ENCODE measurements at places on chromosomes 5 and 9.
A peak's percentile ranks its signal among the peaks of the same experiment; 100 is the strongest.

DNA sequence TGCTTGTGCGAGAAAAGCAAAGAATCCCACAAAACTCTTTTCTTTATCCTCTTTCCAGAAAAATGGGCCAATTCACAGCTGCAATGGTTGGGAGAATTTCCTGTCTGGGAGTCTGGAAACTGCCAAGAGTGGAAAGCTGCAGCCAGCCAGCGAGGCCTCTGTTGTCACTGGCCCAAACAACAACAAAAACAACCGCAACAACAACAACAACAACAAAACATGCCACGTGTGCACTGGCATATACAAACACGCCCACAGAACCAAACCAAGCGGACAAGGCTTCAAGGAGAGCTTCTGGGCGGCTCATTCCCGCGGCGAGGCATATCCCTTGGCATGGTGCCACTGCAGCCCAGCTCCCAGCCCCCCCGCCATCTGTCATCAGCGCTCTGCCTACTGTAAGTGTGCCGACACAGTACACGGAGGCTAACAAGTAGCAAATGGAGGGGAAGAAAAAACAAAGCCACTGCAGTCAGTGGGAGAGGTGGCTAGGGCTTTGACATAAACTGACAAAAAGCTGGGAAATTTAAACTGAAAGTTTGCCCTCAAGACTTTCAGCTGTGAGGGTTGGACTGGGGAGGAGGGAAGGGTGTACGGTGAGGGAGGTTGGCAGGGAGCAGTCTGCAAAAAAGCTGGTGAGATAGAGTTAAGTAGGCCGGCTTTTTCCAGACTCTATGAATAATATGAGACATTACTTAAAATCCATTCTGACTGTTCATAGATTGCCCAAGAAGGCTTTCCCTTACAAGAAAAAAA is 165.0 kb upstream of the ZNF462 start:
- no peak for DNase-seq

GRCh38 chr5:40233268-40233667 is 446.4 kb upstream of the PTGER4 start:
- no peak for DNase-seq

DNA sequence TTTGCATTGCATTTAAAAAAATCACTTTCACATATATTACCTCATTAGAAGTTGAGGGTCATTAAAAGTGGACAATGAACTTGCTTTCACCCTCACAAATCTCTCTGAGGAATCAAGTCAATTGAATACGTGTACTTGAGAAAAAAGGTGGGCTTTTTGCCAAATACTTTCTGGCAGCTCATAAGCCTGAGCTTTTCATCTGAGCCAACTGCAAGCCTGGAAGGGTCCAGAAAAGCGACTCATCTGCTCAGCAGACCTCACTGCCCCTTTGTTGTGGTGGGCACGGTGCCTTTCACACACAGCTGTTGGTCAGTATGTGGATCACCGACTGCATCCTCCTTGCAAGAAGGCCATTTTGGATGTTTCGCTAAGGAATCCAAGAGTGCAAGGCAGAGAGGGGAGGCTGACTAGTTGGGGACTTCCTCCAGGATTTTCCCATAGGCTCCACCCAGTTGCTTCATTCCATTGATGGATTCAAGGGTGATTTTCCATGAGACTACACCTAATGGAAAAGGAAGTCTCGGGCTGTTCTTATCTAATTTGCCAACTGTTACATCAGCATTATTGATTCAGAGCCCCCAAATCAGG is 564.7 kb downstream of the PDE4D start:
- no peak for DNase-seq

- no peak for DNase-seq
Measured at GRCh38 chr5:132458651-132459030, 31.9 kb downstream of the IRF1 start.

GRCh38 chr9:13070612-13071595 is 208.6 kb downstream of the MPDZ start:
- no peak for DNase-seq

- no peak for DNase-seq
Measured at GRCh38 chr9:79955300-79955699, 383.5 kb downstream of the TLE4 start.

GRCh38 chr5:61624553-61625136 is 292.6 kb downstream of the ZSWIM6 start:
- no peak for DNase-seq

DNA sequence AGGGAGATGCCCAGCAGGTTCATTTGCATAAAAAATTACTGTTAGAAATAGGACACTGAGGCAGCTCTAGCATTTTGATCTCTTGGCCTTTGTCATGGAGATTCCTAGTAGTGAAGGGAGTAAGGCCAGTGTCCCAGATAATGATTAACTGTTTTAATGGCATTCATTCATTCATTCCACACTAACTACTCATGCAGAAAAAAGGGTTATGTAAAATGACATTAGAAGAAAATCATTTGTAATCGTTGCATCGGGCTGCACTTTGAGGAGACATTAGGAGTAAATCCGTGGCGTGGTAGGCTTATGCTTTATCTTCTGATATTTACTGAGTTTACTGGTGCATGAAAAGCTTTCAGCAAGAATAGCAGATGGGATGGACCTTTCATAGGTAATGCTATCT is 82.6 kb upstream of the GRHPR start:
- DNase-seq, result no peak

GRCh38 chr9:79014929-79015699 is 556.7 kb upstream of the TLE4 start:
- no peak for DNase-seq

DNA sequence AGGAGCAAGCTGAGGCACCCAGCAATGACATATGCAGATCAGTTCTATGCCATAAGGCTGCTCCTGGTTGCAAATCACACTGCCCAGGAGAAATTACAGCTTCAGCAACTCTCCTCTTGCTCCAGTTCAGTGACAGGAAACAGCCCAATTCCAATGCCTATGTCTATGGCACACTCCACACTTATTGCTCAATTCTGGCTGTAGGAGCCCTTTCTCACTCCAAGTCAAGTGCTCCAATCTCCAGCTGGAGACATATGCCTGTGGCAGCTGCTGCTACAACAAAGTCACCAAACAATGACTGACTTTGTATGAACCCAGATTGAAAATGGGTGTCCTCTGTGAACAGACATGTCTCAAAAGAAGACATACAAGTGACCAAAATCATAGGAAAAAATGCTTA is 31.8 kb upstream of the PLCXD3 start:
- no peak for DNase-seq

GRCh38 chr9:77030045-77030444 is 10.6 kb downstream of the FOXB2 start:
- DNase-seq, result no peak

GRCh38 chr5:171639966-171640365 is 145.7 kb upstream of the SMIM23 start:
- no peak for DNase-seq

GRCh38 chr5:137609127-137609526 is 110.0 kb upstream of the SPOCK1 start:
- DNase-seq, result no peak

DNA sequence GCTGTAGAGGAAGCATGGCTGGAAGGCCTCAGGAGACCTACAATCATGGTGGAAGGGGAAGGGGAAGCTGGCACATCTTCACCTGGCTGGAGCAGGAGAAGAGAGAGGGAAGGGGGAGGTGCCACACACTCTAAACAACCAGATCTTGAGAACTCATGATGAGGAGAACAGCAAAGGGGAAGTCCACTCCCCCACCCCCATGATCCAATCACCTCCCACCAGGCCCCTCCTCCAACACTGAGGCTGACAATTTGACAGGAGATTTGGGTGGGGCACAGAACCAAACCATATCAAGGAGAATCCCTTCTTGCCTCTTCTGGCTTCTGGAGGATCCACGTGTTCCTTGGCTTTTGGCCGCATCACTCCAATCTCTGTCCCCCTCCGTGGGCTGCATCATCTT is 13.1 kb upstream of the CMBL start:
- DNase-seq, result no peak

DNA sequence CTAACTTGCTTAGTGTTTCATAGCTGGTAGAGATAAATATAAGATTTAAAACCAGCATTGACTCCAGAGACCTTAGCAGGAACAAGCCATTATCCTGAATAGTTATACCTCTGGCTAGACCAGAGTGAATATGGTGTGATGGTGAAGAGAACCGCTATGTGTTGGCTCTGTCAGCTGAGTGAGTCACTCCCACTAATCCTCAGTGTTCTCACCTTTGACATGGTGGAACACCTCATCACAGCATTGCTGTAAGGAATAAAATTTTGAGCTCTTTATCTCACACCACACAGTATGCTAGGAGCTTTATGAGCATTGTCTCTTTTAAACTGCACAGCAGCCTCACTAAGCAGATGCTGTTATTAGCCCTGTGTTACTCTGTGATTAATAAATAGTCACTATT is 90.7 kb upstream of the DHFR start:
- DNase-seq, result no peak

- DNase-seq, result no peak
Measured at GRCh38 chr5:164302533-164303235, 797.3 kb downstream of the MAT2B start.

GRCh38 chr5:173281910-173282309 is 46.3 kb downstream of the STC2 start:
- no peak for DNase-seq

GRCh38 chr9:127785023-127785932 is 556 bp upstream of the CDK9 start:
- DNase-seq, result peak; percentile 84

DNA sequence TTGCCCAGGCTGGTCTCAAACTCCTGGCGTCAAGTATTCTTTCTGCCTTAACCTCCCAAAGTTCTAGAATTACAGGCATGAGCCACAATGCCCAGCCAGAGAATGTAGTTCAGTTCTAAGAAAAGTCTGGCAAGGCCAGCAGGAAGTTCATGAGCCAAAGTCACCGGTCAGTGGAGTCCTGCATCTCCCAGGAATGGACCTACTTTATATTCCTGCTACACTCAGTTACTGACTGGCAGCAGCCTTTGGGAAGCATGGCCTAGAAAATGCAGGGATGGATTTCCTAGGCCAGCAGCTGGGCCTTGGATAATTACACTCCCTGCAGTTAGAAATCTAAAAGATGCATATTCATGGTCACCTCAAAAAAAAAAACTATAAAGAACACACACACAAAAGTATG is 135.7 kb downstream of the CAAP1 start:
- no peak for DNase-seq

DNA sequence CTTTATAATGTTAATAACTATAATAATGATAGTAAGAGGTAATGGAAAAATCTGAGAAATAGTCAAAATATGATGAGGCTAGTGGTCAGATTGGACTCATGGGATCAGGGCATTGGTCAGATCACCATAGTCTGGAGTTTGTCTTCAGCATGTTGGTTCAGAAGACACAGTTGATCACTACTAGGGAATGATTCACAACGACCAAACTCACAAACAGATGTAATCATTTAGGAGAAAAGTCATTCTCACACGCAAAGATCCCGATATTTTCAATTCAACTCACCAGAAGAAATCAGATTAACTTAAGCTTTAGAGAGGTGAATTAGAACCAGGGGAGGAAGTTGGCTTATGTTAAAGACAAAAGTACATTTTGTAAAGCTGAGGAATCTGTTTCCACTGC is 131.8 kb downstream of the LURAP1L start:
- DNase-seq, result no peak

GRCh38 chr5:102764381-102765004 is 9.4 kb downstream of the PAM start:
- no peak for DNase-seq

- no peak for DNase-seq
Measured at GRCh38 chr9:5511935-5512580, 1.7 kb downstream of the PDCD1LG2 start.

DNA sequence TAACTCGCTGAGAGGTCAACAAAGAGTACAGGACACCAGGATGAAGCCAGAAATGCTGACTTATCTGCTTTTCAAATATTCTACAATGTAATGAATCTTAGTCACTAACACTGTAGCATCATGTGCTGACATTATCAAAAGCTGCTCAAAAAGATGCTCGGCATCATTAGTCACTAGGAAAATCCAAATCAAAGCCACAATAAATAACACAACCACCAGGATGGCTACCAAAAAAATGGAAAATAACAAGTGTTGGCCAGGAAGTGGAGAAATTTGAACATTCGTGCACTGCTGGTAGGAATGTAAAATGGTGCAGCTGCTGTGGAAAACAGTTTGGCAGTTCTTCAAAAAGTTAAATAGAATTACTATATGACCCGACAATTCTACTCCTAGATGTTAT is 269.1 kb downstream of the GLIS3 start:
- no peak for DNase-seq

DNA sequence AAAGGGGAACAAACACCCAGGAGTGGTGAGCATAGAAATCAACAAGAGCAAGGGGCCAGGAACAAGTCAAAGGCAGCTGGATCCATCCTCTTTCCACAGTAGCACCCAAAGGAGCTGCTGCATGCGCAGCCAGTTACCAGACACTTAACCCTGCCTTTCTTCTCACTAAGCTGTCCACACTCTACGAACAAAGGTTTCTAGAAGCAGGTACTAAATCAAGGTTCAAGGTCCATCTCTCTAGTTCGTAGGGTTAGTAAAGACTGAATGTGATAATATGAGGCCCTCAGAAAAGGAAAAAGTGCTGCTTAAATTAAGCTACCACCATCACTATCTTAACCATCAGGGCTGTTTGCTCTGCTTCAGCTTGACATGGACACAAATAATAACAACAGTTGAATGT is 121.2 kb upstream of the NIPBL start:
- DNase-seq, result no peak

- DNase-seq, result no peak
Measured at GRCh38 chr5:112366987-112367386, 52.1 kb downstream of the EPB41L4A start.

GRCh38 chr5:81147886-81148571 is 85.1 kb upstream of the CKMT2 start:
- DNase-seq, result no peak

- DNase-seq, result no peak
Measured at GRCh38 chr5:1162751-1163150, 38.6 kb upstream of the SLC6A19 start.

GRCh38 chr5:159539678-159540077 is 209.4 kb upstream of the IL12B start:
- no peak for DNase-seq

- no peak for DNase-seq
Measured at GRCh38 chr9:89436326-89436725, 61.6 kb downstream of the SEMA4D start.

DNA sequence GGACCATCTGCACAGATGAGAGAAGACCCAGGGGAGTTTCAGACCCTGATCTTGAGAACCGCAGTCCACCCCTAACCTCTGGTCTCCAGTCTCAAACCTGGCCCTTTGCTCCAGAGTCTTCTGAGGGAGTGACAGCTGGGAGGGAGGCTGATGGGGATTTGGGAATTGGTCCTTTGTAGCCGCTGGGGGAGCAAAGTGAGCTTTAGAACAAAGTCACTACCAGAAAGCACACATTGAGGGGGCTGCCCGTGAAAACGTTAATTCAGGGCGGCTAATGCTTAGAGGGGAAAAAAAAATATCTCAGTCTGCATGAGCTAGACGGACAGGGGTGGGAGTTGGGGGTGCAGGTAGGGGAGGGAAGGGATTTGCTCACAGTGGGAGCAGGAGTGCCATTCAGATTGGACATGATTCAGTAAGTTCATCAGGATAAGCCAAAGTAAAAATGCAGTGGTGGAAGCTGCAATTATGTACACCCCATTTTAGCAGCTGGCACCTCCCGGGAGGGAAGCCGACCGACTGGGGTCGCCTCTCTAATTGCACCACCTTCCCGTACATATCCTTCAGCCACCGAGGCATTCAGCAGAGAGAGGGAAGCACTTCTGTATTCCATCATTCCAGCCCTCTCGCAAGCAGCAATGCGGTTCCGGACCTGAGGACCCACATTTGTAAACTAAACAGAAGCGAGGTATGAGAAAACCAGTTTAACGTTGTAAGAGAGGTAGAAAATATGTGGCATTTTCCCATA is 123.4 kb upstream of the RETREG1 start:
- no peak for DNase-seq

GRCh38 chr5:146388386-146388785 is 49.7 kb downstream of the POU4F3 start:
- no peak for DNase-seq

Measured in stimulated activated CD4-positive, alpha-beta T cell treated with anti-CD3 and anti-CD28 coated beads, Interleukin-15, amount 100 ng/mL, for 1 hour (primary cell).